Glomerular endothelial cell (primary cell): ENCODE measurements at places on chromosomes 7 and 10.

DNA sequence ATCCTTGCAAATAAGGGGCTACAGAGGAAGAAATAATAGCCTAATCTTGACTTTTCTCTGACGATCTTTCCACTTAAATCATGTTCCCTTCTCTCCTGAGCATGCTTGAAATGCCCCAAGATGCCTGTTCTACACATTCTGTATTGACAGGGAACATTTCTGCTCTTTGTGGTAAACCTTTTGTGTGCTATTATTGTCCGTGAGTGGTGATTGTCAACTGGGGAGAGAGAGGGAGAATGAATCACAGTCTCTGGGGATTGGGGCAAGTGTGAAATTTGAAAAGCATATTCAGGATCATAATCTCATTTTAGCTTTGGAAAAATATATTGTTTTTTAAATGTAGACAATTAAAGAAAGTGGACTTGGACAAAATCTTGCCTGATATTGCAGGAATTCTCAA, 20.6 kb downstream of the UBTD1 start:
- DNase-seq = no peak

DNA sequence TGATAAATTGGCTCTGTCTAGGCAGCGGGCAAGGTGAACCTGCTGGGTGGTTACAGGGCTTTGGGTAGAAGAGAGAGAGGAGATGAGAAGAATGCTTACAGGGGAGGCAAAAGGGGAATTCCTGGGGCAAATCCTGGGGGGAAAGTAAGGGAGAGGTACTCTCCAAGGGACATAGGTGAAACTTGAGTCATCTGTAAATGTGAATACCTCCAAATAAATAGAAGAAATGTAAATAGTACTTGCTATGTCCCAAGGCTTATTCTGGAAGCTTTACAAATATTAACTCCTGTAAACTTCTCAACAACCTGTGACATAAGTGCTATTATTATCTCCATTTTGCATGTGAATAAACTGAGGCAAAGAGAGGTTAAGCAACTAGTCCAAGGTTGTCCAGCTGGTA, 57.7 kb upstream of the CDK13 start:
- no peak for DNase-seq

DNA sequence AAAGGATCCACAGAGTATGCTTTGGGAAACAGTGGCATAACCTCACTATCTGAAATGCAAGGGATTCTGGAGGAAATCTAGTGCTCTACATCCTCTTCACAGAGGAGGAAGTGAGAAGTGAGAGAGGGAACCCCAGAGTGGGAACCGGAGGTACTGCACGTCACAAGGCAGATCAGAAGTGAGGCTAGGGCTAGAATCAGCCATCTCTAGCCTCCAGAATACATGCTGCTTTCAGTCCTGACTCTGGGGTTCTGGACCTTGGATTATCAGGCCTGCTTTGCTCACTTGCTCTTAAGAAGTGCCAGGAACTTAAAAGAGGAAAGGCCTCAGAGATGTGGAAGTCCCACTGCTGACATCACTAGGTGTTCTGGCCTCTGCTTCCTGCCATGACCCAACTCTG, 25.7 kb downstream of the ZNF503 start:
- DNase-seq = no peak

DNA sequence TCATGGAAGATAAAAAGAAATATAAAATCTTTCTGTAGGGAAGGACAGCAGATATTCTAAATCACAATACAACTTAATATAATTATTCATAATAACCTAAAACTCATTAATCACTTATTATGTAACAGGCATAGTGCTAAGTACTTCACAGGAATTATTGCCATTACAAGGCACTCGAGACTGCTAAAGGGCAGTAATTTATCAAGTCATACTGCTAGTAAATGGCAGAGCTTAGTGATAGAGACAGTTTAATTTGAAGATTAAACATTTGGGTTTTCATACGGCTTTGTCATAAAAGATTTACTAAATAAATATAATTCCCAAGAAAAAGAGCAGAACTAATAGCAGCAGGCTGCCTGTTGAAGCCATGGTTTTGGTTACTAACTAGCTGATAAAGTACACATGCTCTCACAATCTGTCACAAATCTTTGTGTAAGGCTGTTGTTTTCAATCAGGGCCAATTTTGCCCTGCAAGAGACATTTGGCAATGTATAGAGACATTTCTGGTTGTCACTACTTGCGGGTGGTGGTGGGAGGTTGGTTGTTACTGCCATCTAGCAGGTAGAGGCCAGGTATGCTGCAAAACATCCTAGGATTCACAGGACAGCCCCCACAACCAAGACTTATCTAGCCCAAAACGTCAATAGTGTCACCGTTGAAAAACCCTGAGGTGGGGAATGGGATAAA, 233.3 kb upstream of the CACNA2D1 start:
- no peak for DNase-seq

DNA sequence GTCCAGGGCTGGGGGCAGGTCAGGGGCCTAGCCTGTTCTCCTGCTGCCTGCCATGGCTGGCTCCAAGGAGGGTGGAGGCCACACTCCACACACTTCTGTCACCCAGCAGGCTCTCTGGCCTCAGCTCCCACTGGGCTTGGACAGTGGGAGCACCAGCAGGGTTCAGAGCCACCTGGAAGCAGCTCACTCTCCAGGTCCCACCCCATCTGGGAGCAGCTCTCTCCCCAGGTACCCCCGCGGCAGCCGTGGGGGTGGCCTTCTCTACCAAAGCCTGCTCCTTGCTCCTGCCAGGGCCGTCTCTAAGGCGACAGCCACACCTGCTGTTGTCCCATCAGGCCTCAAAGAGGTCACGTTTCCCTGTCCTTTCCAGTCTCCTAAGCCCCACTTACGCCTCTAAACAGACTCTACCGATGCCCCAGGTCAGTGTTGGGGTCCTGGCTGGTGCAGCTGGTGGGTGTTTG, 142.5 kb upstream of the RET start:
- no peak for DNase-seq

DNA sequence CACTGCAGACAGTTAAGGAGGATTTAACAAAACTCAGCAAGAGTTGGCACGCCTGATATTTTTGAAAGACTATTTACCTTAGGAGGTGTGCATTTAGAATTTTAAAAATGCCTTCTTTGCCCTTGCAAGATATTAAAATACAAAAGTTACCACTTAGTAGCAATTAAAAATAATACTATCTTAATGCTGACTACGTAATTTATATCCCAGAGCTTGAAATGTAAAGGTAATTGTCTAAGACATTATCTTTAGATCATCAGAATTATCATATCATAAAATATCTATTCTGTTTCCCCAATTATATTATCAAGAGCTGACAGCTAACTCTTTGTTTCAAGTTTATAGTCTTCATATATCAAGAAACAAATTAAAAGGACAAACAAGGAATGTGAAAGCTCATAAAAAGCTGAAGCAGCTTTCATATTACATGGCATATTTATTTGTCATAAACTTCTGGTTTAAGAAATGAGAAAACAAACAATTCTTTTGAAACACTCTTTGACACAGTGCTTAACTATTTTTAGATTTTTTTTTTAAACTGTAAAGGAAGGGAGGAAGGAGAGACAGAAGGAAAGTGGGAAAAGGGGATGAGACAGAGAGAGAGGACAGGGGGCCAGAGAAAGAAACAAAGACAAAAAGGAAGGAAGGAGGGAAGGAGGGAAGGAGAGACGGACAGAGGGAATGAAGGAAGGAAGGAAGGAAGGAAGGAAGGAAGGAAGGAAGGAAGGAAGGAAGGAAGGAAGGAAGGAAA, 73.5 kb downstream of the RTKN2 start:
- DNase-seq = no peak

DNA sequence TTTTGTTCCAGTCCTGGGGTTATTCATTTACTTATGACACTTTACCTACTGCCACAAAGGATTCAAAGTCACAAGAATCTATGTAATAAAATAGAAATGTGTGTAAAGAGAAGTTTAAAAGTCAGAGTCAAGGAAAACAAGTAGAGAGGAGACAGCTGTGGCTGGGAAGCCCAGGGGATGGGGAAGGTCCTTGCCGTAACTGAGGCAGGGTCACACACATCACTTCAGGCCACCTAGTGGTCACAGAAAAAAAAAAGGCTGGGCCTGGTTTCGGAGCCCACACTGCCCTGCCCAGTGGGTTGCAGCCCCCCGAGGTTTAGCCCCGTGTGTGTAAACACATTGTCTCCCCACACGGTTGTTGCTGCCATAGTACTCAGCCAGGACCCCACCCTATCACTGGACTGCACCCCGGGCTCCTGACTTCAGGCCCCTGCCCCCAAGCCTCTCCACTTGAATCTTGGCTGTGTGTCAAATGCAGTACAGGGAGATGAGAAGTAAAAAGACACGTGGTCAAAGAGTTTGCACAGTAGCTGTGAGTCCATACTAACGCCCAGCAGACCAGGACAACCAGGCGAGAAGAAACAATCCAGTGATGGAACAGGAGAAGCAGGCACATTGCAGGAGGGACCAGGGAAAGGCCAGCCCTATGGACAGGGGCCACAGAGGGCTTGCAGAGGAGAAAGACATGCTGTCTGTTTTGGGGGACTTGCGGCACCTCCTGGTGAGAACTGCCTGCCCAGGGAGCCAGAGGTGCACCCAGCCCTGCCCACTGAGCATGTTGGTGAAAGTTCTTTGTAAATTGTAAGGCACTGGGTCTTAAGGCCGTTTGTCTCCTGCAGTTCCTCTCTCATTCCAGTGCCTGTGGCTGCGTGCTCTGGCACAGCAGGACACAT, 91.4 kb upstream of the MACROH2A2 start:
- no peak for DNase-seq

DNA sequence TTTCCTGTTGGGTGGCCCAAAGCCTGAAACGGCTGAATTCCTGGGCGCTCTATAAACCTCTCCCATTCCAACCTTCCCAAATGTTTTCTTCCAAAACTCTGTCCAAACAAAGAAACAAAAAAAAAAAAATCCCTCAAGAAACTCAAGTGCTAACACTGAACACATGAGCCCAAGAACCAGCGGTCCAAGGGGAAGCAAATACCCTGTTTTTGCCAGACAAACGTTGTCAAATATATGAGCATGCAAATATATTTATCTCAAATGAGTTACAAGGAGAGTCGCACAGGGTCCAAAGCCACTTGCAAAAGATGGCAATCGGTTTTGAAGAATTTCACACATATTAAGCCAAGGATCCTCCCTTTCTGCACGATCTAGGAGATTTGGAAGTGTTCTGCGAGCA, 23.3 kb upstream of the EMX2 start:
- no peak for DNase-seq

DNA sequence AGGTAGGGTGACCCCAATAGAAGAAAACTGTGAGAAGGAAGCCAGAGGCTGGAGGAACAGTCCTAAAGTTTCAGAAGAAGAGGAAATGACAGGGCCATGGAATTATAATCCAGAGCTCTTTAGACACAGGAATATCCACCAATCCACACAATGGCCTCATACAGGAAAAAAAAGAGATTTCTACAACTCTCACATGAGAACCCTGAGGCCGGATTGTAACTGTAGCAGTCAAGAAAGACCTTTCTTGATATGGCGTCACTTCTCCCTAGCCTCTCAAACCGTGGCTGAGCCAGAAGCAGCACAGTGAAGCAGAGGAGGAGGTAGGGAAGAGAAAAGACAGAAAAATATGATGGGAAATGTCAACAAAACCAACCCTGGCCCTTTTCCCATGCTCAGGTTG, 76.9 kb downstream of the RAPGEF5 start:
- DNase-seq = no peak

DNA sequence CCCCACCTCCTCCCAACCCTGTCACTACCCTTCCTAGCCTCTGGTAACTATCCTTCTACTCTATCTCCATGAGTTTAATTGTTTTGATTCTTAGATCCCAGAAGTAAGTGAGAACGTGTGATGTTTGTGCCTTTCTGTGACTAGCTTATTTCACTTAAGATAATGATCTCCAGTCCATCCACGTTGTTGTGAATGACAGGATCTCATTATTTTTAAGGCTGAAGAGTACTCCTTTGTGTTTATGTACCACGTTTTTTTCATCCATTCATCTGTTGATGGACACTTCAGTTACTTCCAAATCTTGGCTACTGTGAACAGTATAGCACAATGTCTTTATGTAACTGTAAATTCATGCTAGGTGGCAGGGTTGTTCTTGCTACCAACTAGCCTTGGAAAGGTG, 461.6 kb downstream of the PLXDC2 start:
- no peak for DNase-seq

DNA sequence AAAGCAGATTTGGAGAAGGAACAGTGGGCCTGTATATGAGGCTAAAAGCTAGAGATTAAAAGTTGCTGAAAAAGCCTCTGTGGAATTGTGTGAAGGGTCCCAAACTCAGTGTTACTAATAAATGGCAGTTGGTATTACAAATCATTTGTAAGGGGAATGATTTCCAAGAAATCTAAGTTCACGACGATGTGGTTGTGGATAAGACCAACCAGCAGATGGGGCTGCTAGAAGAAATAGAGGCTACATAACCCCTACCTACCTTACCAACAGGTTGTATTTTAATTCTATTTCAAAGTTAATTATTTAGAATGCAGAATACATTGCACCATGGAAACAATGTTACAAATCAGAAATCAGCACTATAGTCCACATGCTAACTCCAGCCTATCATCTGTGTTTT, 377.1 kb downstream of the HPSE2 start:
- DNase-seq = no peak

DNA sequence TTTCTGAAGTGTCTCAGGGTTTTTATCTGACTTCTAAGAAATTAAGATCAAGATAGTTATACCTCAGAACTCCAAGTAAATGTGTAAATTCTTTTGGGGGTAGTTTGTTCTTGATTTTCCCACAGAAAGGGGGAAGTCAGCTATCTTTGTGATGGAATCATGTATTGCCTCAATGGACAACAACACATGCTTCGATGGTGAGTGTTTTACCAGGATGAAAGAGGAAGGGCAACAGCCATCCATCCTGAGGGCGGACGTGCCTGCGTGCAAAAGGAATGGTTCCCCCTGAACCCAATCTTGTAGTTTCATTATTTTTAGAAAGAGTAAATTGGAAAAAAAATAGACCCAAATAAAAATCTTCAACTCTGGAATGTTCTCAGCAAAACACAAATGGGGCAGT, 67.2 kb upstream of the ZPBP start:
- no peak for DNase-seq

GRCh38 chr7:40656349-40656748, 521.5 kb downstream of the SUGCT start:
- DNase-seq = no peak

- no peak for DNase-seq
Measured at GRCh38 chr10:32047881-32048280, 8.3 kb downstream of the KIF5B start.

DNA sequence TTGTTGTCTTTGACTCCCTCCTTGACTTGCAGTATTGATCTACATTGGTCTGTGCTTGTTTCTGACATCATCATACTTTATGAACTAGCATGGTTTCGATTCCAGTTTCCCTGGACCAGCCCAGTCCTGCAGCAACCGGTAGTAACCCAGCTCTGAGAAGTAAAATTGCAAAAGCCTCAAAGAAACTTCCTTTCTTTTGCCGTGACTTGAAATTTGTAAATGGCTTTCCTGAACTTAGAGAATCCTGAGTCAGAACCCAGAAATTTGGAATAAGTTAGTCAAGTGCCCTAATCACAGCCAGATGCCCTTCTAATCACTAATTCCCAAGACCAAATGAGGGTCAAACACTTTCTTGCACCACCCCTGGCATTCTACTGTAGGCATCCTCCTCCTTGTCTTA, 15.0 kb downstream of the TAS2R60 start:
- DNase-seq = no peak

- DNase-seq = no peak
Measured at GRCh38 chr10:132118366-132118765, 52.6 kb downstream of the JAKMIP3 start.
